ENCODE measurements at places on chromosomes 7 and 10. TPM values are rescaled to one million over a fixed set of nuclear protein-coding genes. Genes with fewer than 3 reads are reported as not detected.
A peak's percentile ranks its signal among the peaks of the same experiment; 100 is the strongest.

DNA sequence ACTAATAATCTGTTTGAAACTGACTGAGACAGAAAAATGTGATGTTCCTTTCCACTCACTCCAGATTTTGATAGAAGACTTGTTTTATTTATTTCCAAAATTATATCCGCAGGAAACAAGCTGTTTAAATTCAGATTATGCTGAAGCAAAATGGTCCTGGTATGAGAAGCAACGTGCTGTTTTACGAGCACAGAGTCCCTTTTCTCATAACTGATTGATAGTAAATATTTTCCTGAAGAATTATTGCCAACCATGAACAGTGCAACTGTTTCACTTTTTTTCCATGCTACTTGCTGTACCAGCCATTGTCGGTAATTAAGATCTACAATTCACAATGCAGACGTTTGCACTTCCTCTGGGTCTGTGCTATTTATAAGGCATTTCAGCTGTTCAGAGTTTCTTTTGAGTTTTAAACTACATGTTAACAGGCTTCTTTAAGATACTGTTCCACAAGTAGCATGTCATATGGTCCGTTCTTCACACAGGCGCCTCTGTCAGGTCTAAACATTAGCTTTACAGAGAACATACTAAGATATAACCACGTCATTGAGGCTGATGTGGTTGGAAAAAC lies 103.8 kb downstream of the POLL start:
- DNase-seq: no peak

TRPV5 gene
- total RNA-seq: not detected

DNA sequence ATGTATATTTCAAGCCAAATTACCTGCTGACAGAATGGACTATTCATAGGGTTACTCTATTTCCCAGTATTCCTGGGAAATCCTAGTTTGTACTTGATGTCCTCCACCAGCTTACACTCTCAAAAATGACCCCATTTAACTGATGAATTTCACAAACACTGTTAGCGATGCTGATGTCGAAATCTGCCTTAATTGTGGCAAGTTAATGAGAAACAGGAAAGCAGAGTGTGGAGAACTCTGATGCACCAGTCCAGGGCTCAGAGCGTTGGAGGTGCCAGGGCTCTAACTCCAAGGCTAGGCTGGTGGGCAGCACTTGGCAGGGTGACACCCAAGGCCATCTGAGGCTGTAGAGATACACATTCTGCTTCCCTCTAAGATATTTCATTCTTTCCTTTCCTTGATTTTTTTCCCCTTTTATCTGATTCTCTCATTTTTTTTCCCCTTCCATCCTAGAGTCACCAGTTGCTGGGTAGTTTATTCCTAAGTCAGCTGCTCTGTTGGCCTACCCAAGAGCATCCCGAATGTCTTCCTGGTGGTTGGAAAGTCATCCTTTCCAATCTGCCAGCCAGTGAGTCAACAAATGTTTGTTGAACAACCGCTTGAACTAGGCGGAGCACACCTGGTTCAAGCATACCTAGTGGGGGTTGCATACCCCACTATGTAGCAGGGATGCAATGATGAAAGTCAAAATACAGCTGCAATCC lies 525.0 kb upstream of the NRP1 start:
- DNase-seq: no peak

DNA sequence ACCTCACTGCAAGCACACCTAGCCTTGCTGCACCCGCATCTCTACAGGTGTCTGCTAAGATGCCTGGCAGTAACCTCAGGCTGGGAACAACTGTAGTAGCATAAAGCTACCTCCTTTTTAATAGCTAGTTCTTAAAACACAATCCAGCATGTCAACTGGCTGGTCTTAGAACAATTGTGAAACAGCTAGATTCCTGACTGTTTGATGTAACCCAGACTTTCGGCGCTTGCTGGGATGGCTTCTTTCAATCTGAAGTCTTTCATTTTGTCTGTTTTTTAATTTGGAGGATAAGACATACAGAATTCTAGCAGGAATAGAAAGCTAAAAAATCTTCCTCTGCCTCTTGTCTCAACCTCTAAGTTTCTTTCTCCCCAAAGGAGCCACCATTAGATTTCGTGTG lies 59.8 kb downstream of the GSDME start:
- no peak for DNase-seq

DNA sequence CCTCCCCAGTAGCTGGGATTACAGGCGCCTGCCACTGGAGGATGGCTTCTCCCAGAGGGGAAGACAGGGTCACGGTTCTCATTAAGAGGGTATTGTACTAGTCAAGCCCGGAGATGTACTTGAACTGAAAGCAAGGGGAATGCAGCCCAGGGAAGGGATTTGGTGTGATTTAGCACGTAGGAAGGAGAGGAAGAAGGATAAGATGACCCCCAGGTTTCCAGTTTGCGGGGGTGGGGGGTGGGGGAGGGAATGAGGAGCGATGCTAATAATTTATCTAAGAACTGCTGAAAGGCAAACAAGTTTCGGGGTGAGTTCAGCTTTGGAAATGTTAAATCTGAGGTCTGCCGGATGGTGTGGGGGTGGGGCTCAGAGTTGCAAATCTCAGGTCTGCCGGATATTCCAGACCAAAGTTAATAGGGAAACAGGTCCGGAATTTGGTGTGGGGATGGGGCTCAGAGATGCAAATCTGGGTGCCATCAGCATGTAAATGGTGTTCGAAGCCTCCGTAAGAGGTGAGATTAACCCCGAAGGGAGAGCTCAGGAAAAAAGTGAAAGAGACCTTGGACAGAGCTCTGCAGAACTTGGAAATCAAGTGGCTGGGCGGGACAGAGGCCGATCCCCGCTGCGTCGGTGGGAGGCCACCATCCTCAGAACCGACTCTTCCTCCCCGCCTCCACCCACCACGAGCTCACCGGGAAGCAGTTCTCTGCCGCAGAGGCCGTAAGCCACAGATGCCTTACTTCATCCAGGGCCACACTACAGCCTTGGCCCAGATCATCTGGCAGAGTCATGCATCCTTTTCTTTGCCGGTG lies 1.6 kb upstream of the SEPHS1 start:
- peak; percentile 79 for DNase-seq

GRCh38 chr10:75096749-75097148 lies 14.7 kb upstream of the SAMD8 start:
- no peak for DNase-seq

DNA sequence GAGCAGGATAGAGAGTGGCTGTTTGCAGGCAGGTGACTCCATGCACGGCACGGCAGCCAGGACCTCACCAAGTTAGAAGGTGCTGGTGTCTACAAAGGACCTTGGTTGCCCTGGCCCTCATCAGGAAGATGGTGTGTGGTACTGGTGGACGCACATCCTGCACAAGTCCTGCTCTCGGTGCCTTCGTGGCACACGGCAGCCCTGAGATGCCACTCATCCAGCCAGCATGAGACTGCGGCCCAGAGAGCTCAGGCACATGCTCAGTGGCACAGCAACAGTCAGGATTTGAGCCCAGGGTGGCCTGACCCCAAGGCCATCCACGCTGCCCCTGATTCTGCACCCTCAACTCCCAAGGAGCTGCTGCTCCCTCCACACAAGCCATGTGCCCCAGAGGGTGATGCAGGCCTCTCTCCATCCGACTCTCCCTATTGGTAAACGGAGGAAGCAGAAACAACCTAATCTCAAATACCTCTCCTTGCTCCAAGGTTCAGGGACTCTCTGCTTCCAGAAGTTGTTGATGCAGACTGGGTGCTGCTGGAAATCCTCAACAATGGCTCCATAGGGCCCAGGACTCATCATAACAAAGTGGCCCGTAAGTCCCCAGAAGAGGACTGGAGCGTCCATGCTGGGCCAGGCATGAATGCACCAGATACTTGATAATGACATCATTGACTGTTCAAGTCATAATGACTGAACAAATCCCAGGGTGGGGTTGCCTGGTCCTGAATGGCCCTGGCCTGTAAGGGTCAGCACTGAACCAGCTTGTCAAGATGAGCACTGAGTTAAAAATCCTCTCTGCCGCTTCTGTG lies 93.6 kb downstream of the ARHGAP22 start:
- no peak for DNase-seq

SEMA3D gene
- 0.86 TPM for total RNA-seq

DNA sequence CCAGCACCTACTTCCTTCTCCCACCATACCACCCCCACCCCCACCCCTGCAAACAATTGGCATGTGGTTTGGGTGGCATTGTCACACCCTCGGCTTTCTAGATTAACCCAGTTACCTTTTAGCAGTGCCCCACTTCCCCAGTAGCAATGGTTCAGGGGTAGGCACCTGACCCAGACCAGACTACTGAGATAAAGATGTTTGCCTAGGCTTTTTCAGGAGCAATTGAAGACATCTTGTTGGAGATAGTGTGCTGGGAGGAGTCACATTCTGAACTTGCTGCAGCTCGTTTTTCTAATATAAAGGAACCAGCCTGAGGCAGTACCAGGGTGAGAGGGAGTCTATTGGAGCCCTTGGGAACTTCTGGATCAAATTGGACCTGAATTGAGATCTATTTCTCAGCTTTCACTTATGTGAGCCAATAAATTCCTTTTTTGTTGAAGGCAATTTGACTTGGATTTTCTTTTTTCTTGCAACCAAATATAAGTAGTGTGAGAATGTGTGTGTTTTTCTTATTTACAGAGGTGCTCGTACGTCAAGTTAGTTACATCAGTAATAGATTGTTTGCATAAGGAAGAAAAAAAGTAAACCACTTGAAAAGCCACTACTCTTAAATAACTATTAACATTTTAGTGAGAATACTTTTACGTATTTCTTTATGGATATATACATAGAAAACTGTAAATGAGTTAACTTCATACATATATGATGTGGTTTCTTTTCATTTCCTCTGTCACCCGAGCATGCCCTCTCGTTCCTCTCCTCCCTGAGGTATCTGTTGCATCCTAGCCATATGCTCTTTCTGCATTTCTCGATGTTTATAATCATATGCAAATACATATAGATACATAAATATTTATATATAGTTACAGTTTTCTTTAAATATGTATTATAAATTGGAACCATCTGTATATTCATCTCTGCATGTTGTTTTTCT lies 38.0 kb downstream of the RAB18 start:
- no peak for DNase-seq

DNA sequence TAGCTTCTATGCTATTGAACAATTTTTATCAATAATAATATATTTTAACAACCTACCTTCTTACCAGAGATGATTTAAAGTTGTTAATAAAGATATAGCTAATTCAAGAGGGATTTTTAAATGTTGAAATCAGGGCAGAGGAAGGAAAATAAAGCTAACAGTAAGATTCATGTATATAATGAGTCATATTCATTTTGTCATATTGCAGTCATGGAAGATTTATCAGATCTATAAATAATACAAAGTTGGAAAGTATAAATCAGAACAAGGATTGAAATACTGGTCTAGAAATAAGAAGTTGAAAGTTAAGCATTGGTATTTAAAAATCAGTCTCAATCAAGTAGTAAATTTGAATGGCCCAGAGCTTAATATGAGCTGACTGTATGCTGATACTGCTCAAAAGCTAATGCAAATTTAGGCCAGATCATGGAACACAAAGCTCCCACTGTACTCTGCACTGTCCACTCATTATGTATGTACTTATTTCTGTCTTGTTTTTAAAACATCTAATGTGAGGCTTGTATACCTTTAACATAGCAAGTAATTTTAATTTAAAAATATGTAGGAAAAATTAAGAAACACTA lies 196.9 kb downstream of the ZEB1 start:
- no peak for DNase-seq

- DNase-seq: no peak
Measured at GRCh38 chr7:25308906-25309705, 80.8 kb upstream of the NPVF start.
